ENCODE measurements at places on chromosomes 5 and 9.

- DNase-seq, result no peak
These were observed 201.1 kb upstream of the CHD1 start for GRCh38 chr5:99129768-99130501.

DNA sequence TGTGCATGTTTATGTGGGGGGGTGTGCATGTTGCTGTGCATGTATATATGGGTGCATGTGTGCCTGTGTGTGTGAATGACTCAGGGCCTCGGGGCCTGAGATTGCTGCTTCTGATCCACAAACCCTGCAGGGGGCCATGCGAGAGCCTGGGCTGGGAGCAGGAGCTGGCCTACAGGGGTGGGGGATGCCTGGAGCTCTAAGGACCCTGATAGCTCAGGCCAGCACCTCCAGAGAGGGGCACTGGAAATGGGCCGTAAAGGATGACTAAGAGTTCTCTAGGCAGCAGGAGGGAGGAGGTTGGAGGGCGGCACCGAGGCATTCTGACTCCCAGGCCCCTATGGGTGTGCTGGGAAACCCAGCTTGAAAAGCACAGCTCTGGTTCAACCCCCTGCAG lies 6.9 kb upstream of the UBAC1 start:
- no peak for DNase-seq

DNA sequence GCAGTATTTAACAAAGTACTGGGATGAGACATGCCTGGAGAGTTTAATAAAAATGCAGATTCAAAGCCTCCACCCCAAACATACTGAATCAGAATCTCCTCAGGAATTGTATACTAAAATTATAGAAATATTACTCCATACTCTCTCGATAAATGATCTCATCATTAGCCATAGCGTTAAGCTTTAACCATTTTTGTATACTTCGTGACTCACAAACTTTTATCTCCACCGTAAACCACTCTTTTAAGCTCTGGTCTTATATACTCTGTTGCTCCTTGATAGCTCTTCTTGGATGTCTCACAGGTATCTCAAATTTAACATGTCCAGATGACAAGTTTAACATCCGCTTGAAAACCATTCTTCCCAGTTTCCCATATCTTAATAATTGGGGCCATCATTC lies 327.8 kb downstream of the ADGRV1 start:
- no peak for DNase-seq

DNA sequence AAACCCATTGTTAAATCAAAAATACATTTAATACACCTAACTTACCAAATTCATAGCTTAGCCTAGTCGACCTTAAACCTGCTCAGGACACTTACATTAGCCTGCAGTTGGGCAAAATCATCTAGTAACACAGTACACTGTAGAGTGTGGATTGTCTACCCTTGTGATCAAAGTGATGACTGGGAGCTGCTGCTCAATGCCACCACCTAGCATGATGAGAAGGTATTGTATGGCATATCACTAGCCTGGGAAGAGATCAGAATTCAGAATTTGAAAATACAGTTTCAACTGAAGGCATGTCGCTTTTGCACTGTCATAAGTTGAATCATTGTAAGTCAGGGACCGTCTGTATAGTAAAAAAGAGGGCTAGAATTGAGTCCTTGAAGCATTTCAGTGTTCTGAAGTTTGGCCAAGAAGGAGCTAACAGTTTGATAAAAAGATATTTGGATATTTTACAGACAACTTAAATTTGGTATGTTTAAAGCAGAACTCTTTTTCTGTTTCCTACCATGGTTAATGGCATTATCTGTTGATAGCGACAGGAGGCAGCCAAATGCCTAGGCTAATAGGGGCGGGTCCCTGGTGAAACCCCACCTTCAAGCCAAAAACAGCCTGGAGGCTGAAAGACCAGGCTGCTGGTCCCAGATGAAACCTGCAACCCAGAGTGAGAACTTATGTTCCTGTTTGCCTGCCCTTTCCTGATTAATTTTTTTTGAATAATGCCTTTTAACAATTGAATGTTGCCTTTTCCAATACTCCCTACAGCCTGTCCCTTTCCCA lies 23.0 kb downstream of the SMIM15 start:
- DNase-seq, result no peak

- DNase-seq, result no peak
These were observed 15.8 kb downstream of the MCIDAS start for GRCh38 chr5:55211184-55211874.
